ENCODE measurements at places on chromosomes 7 and 10. TPM values are rescaled to one million over a fixed set of nuclear protein-coding genes. Genes with fewer than 3 reads are reported as not detected.

The RPEL1 gene
- not detected for total RNA-seq

DNA sequence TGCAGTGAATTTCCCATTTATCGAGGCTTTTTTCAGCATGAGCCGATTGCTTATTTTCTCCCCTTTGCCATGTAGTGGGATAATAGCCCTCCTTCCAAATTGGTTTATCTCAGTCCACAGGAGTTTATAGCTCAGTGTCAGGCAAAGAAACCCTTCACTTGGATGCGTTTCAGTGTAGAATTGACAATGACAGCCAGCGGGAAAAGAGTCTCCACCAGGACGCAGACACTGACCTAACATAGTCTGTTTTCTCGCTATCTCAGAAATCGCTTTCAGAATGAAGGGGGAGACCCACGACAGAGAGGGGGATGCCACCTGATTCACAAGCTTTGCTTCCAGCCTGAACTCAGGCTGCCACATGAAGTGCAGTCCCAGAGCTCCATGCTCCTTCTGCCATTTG lies 43.5 kb upstream of the TCERG1L start:
- no peak for DNase-seq

The MYO1G gene
- total RNA-seq, result 13.8 TPM

DNA sequence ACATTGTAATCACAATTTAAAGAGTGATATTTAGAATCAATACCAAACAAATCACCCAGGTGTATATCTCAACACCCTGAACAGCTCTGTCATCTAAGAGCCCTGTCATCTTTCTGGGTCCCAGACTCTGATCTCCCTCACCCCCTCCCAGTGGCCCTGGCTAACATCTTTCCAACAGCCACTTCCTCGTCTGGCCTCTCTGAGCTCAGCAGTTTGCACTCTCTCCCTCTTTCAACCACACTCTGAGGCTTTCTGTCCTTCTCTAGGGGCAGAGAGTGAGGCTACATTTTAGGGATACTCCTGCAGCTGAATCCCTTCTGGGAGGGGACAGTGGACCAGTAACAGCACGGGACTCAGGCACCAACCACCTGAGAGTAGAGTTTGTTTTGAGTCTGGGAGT lies 17.1 kb upstream of the PRRT4 start:
- DNase-seq, result no peak

The SPDYE16 gene
- 0.28 TPM for total RNA-seq

DNA sequence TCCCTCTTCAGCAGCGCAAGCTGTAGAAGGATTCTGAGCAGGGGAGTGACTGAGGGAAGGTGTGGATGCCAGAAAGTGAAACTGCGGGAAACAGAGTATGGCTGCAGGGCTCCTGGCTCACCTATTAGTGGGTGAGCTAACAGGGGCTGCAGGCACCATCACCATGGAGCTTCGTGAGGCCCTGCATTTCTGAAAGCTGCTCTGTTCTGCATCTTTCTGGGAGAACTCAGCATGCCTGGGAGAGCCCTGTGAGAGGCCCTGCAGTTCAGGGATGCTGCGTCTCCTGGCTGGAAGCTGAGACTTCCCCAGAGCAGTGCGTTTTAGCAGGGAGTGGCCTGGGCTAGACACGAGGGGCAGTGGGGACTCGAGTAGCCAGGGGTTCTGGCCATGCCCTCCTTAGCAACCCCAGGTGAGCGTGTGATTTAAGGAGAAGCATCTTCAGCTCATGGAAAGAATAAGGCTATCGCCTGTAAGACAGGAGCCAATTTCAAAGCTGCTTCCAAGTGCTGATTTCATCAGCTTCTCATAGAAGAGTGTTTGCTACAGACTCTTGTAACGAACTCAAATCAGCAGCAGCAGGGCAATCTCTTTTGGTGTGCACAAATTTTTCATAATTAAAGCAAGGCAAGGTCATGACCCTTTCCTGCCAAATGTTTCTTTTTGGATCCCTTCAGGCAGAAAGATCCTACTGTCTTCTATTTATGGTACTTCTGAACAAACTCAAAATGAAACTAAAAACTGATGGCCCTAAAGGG lies 293.6 kb upstream of the ZNF32 start:
- no peak for DNase-seq

DNA sequence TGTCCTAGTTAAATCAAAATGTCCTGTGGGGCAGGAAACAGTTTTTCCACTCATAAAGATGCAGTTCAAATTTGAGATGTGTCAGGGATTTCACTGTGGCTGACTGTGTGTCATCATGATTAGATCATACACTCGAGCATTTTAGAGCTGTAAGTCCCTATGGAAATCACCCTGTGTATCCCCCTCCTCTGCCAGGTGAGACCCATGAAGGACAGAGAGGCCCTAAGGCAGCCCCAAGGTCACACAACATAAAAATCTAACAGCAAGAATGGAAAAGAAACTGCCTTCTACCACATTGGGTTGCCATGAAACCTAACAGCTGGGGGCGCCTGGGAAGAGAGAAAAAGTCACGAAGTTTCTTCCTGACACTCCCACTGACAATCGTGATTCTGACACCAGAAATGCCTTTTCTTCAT lies 135.8 kb downstream of the KCNMA1 start:
- DNase-seq, result no peak

The WDFY4 gene
- total RNA-seq, result 14.9 TPM

DNA sequence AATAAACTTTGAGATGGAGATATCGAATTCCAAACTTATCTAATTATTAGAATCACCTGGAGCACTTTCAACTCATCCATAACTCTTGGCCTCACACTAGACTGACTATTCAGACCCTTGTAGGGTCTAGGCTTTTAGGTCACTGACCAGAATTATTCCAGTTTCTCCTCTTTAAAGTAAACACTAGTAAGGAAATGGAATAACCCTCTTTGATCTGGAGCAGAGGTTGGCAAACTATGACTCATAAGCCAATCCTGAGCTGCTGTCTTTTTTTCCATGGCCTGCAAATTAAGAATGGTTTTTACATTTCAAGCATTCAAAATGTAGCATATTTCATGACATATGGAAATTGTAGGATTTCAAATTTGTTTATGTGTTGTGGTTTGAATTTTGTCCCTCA lies 1601.9 kb downstream of the REEP3 start:
- DNase-seq, result no peak

The GIMAP6 gene
- total RNA-seq, result 20.3 TPM

The EIF3A gene
- 135 TPM for total RNA-seq

DNA sequence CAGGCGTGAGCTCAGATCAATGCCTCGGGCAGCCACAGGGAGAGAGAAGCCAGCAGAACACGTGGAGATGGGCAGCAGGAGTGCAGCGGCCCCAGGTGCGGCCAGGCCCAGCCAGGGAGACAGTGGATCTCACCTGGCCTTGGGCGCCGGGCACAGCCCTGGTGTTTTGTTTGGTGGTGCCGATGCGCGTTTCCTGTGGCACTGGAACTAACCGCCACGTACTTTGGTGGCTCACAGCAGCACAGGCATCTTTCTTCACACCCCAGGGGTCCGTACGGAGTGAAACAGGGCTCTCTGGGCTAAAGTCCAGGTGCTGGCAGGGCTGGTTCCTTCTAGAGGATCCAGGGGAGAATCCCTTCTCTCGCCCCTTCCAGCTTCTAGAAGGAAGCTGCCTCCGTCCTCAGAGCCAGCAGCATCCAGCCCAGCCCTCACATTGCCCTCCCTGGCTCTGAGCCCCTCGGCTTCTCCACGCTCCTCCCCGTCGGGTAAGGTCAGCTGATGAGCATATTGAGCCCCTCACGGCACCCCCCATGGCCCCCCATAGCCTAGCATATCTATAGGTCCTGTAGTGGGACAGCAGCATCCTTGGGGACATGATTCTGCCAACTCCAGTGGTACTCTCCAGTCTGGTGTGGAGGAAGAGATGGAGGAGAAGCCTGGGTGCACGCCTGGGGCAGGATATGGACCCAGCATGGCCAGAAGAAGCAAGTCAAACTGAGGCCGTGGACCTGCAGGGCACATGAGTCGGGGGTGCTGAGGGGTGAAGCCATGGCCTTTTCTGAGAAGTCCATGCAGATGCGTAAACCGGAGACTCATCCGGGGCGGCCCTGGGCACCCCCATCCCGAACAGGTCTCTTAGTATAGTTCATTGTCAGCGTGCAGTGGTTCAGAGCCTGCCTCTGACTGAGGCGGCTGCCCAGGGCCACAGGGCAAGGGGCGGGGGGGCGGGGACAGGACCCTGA lies 43.4 kb upstream of the PPP2R2D start:
- no peak for DNase-seq

DNA sequence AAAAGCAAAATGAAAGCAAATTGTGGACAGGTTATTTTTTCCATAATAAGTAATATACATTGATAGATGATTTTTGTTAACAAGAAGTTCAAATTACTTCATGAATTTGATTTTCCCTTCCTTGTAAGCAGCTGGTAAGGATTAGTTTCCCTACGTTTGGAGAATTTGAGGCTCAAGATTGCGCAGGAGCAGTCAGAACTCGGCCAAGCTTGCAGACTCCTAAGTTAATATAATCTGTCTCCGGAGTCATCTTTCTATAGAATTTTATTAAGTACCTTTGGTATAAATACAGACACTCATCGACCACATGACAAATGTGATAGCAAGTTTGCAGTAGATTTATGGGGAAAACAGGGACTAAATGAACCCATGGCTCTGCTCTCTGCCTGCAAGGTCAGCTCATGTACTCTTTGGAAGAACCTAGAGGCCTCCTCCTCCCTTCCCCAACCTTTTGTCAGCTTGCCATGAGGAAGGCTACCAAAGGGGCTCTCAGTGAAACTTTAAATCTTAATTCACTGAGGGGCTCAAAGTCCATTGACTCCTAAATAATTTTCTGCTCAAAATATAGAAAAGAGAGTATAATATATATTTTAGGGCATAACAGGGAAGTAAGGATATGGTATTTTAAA lies 89.2 kb upstream of the CTTNBP2 start:
- no peak for DNase-seq

The MBL2 gene
- not detected for total RNA-seq

The AKR1C2 gene
- total RNA-seq, result 93.3 TPM

- DNase-seq, result no peak
These were observed 133.7 kb downstream of the PIP4K2A start for GRCh38 chr10:22580711-22581110.

The KIF11 gene
- total RNA-seq, result 1.9 TPM

The NPC1L1 gene
- total RNA-seq, result 2.2 TPM

The ITGA8 gene
- total RNA-seq, result 1,137 TPM

The SHOC2 gene
- total RNA-seq, result 115 TPM

The RAB19 gene
- not detected for total RNA-seq

GRCh38 chr7:19560111-19560883 lies 148.5 kb downstream of the POLR1F start:
- DNase-seq, result no peak

DNA sequence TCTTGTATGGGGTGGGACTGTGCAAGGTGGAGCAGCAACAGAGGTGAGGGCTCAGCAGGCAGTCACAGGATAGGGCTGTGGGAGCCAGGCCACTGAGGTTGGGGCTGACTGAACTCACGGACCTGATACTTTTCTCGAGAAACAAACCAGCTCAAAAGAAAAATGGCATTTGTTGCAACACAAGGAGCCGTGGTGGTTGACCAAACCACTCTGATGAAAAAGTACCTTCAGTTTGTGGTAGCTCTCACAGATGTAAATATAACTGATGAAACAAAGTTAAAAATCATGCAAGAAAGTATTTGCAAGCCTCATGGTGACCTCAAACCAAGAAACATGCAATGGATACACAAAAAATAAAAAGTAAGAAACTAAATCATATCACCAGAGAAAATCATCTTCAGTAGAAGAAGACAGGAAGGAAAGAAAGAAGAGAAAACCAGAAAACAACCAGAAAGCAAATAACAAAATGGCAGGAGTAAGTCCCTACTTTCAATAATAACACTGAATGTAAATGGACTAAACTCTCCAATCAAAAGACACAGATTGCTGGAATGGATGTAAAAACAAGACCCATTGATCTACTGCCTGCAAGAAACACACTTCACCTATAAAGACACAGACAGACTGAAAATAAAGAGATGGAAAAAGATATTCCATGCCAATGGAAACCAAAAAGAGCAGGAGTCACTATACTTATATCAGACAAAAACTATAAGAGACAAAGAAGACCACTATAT lies 48.9 kb upstream of the DUSP5 start:
- DNase-seq, result no peak

DNA sequence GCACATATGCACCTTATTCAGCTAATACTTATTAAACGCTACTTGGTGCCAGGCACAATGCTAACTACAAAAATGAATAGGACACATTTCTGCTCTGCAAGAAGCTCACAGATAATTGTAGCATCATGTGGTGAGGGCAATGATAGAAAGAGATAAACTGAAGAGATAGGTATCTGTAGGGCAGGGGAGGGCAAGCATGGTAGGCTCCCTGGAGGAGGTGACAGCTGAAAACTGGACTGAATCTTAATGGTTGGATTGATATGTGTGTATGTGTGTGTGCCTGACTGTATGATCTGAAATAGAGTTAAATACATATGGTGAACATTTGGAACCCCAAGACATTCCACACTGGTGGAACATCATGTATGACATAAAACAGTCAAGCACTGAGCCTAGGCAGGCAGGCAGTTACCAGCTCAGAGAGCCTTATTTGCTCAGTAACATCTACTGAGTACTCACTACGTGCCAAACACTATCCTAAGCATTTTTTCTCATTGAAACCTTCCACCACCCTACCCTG lies 4.8 kb upstream of the CEP55 start:
- DNase-seq, result no peak

The TFR2 gene
- total RNA-seq, result 1.9 TPM

GRCh38 chr7:563629-564170 lies 44.1 kb upstream of the PDGFA start:
- no peak for DNase-seq

The PDE6C gene
- total RNA-seq, result not detected

- DNase-seq, result no peak
These were observed 163.3 kb downstream of the USP6NL start for GRCh38 chr10:11448190-11448544.

DNA sequence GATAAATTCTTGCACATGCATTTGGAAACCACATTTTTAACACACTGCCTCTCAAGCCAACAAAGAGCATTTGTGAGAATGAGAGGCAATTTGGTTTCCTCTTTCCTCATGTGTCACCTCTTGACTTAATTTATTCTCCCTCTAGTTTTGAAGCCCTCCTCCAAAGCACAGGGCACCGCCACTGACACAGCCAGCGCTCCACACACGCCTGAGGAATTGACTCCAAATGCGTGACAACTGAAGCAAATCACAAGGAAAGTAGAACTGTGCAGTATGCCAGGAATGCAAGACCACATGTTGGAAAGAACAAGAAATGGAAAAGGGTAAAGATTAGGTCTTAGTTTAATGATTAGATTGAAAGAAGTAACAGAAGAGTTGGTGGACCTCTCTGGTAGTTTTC lies 173.3 kb downstream of the LSM5 start:
- no peak for DNase-seq

DNA sequence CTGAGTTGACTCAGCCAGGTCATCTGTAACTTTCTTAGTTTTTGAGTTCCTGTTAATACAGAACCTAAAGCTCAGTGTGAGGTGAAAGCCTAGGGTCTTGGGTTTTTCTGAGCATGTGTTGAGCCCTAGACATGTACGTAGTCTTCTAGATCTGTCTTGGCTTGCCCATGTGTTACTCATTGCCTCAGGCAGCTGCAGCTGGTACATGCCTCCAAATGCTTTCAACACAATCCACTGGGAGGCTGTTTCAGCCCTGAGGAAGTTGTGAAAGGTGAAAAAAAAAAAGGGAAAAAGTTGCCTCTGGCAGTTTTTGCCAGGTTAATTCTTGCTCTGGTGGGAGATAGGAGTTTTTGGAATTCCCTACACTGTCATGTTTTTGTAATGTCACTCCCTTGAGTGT lies 134.6 kb downstream of the RNF216 start:
- DNase-seq, result no peak

- no peak for DNase-seq
These were observed 21.4 kb upstream of the GSDME start for GRCh38 chr7:24778543-24779282.

The ANXA11 gene
- total RNA-seq, result 198 TPM

Measured in thoracic aorta (tissue), 2 donors.